ENCODE measurements at places on chromosomes 5 and 9.

GRCh38 chr5:91020065-91020800 is 362.9 kb downstream of the ARRDC3 start:
- DNase-seq, result no peak

DNA sequence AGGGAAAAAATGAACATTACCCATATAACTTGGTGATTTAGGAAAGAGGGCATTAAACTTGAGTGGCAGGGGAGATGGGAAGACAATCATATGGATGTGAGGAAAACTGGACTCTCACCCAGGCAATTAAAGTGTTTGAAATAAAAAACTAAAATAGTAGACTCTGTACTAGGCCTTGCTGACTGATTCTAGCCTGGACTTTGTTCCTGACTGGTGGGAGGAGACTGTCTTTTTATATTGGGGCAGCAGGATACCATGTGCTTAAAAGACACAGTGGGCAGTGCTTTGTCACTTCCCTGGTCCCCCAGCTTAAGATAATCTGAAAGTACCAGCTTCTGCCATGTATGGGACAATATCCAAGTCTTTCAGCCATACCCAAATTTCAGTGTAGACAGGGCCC is 107.0 kb downstream of the ACTL7B start:
- no peak for DNase-seq

DNA sequence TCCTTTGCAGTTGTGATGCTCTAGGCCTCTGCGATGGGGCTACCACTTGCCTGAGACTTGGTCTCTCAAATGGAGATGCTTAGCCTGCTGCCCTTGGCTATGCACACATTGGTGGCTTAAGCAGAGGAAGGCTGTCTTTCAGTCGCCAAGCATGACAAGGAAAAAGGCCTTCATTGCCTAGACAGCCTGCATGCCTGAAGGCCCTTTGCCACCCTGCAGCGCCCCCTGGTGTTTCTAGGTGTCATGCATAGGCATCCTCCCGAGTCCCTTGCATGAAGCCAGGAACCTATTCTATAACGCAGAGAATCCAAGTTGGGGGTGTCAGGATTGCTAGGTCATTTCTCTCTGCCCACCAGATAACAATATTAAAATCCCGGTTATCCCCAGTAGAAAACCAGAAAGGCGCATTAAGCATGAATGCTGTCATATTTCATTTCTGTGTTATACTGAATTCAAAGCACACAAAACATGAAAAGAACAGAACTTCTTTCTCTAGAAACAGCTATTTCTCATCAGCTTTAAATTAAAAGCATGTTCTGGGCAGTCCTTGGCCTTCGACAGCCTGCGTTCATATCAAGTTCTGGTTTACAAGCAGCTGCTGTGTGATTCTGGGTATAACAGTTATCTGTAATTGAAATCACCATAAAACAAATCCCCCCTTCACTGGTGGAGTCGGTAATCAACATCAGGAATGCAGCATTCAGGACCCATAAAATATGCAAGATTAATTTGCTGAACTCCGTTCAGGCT is 59.7 kb upstream of the TRPC7 start:
- no peak for DNase-seq

DNA sequence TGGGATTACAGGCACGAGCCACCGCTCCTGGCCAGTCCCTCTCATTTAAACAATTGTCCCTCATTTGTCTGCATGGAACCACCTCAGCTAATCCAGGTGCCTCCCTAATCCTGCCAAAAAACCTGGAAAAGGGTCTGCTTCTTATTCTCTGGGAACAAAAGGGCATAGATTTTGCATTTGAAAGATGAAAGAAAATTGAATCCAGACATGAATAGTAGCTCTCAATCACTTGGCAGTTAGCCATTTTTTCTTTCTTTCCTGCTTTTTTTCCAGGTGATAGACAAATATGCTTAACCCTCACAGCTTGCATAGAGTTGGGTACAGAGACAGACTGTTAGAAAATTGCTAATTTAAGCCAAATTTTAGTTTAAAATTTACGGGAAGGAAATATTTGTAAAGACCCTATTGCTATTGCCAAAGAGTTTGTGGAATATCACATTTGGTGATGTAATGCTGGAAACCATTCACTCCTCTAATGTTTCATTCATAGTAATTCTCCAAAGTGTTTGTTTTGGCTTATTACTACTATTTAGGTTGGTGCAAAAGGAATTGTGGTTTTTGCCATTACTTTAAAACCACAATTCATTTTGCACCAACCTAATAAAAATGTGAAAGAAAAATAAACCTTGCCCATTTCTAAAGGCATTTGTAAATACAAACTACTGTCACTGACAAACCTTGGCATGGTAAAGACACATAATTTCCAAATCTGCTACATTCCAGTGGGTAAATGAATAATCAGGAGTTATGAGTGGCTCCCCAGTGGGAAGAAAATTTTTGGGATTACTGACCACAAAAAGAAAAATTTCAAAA is 80.5 kb upstream of the JAK2 start:
- no peak for DNase-seq
